ENCODE measurements at places on chromosomes 1 and 21.

GRCh38 chr1:209884665-209885117 is 53.3 kb upstream of the SYT14 start:
- DNase-seq, result peak; percentile 75

- DNase-seq, result no peak
Observed at GRCh38 chr21:32708069-32708468, 19.7 kb downstream of the SYNJ1 start.

DNA sequence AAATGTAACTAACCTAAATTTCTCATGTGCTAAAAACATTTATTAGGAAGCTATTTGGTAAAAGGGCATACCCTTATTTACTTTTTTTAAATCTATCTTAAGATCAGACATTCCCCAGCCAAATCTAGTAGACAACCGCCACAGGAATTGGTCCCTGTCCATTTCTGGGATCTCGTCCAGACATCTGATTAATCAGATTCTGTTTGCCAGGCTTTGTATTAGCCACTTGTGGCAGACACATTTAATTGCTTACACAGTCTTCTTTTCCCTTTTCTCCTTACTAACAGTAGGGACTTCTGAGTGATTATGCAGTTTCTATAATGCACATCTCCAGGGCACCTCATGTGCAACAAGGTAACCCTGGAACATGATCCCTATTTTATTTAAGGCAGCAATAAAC is 449.0 kb upstream of the RGS18 start:
- DNase-seq, result no peak

GRCh38 chr1:181099152-181100014 is 10.9 kb downstream of the IER5 start:
- DNase-seq, result peak; percentile 62

DNA sequence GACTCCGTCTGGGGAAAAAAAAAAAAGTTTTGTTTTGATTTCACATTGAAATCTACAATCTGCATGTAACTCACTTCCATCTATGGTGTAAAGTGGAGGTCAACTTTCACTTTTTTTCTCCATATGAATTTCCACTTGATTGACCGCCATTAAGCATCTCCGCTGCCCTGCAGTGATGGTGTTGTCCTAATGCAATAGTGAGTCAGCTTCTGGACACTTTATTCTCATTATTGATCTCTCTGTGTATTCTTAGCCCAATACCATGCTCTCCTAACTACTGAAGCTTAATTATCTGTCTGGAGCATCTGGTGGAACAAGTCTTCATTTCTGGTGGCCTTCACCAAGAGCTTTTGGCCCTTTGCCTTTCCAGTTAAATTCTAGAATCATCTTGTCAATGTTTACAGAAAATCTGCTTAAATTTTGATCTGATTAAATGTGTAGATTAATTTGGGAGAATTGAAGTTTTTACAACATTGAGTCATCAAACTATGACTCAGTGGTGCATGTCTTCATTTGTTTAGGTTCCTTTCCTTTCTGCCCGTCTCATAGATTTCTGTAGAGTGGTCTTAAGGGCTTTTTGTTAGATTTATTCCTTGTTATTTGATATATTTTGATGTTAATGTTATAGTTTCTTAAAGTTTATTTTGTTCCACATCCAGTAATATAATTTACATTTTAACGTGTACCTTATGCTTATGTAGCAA is 181.5 kb downstream of the PRDM2 start:
- no peak for DNase-seq
